Kidney epithelial cell (primary cell): ENCODE measurements at places on chromosomes 4 and X. TPM values are rescaled to one million over a fixed set of nuclear protein-coding genes. Genes with fewer than 3 reads are reported as not detected.

ZIC3 gene
- not detected in 2 replicates for total RNA-seq

- no peak for DNase-seq
Observed at GRCh38 chrX:131752493-131753198, 208.8 kb downstream of the OR13H1 start.

CCNG2 gene
- 27.1 and 29.4 TPM in 2 replicates for total RNA-seq

DNA sequence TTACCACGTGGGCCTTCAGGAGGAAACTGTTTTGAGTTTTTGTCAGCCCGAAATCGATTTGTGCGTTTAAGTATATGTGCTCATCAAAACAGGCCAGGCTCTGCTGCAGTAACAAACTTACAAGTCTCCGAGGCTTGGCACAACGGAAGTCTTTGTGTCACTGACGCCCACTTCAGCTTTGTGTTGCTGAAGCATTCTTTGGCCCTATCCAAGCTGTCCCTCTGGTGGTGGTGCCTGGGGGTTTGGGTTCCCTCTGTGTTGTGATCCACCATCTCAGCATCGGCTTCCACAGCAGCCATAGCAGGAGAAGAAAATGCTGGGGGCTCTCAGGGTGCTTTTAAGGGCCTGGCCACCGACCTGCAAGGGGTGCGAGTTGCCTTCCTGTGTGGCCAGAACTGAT, 176.4 kb downstream of the PTTG2 start:
- DNase-seq: no peak

PHEX gene
- 0.04 and 0.07 TPM in 2 replicates for total RNA-seq

GRCh38 chr4:153269218-153269990, 65.2 kb downstream of the TRIM2 start:
- no peak for DNase-seq

POU3F4 gene
- 0.17 and 0.55 TPM in 2 replicates for total RNA-seq
